ENCODE measurements at places on chromosomes 1 and 21.
A peak's percentile ranks its signal among the peaks of the same experiment; 100 is the strongest.

GRCh38 chr21:44449473-44450363 lies 5.6 kb upstream of the LRRC3 start:
- DNase-seq: no peak

GRCh38 chr1:108570998-108571401 lies 11.1 kb downstream of the EEIG2 start:
- no peak for DNase-seq

DNA sequence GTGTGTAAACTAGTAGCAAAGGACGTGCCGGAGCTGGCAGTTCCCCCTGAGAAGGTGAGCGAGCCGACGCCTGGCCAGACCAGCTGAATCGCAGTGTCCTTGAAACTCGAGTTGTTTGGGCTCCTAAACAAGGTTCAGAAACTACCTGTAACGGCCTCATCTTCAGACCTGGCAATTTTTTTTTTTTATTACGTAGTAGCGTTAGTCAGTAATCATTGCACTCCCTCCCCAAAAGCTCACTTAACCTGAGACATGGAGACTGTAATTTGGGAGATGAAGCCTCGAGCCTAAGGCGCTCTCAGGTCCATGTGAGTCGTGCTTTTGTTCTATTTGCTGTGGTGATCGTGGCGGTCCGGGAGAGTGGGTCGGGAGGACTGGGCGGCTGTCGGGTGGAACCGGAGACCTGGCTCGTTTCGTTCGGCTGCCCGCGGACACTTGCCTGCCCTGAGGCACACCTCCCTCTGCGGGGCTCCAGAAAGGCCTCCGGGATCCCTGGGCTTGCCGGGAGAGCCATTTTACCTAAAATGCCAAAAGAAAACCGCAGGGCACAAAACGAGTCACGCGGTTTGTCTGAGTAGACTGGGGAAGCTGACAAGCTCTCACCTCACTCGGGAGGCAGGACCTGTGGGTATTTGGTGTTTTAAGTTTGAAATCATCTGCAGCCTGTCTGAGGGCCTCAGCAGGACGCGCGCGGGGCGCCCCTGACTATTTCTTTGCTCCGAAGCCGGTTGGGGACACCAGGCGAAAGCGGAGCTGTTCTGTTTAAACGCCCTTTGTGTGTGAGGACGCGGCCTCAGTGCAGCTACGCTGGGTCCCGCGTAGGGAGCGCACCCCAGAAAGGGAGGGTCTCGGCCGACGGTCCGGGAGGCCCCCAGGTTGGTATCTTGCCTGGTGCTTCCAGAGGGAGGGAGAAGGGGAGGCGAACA lies 722 bp downstream of the LHX8 start:
- no peak for DNase-seq

GRCh38 chr1:153572569-153573015 lies 6.9 kb upstream of the S100A2 start:
- DNase-seq: peak; percentile 60

DNA sequence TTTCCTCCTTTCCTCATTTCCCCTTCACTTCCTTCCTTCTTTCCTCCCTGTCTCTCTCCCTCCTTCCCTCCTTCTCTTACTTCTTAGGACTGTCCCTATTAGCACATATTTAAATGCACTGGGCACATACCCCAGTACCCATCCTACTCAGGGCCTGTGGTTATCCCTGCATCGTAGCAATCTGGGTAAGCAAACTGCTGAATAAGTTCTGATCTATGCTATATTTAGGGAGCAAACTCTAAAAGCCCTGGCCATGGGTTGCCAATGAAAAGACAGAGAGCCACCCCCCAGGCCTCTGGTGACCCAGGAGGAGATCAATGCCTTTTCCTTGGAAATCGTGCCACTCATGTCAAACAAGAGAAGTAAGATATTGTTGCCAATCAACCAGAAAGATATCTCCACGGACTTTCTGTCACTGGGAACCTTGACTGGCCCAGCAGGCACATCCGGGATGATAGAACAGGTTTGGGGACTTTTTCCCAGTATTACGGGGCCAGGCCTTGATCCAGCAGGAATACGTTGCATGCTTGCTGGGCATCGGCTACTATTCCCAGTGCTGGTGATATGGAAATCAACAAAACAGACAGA lies 5.4 kb downstream of the FAM3B start:
- DNase-seq: no peak

DNA sequence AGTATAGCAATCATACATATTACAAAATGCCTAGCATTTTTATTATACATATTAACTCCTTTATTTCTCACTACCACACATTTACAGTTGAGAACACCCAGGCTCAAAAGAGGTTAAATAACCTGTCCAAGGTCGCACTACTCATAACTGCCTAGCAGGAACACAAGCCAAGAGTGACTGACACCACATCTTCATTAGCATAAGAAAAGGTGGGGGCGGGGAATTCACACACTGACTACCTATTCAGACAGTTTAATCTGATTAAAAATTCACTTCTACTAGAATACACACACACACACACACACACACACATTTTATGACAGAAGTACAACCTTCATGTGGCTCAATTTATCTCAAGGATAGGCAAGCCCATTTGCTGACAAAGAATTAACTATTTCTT lies 77.8 kb upstream of the CACHD1 start:
- DNase-seq: no peak

- DNase-seq: no peak
Measured at GRCh38 chr1:198890214-198890930, 251.5 kb downstream of the PTPRC start.

DNA sequence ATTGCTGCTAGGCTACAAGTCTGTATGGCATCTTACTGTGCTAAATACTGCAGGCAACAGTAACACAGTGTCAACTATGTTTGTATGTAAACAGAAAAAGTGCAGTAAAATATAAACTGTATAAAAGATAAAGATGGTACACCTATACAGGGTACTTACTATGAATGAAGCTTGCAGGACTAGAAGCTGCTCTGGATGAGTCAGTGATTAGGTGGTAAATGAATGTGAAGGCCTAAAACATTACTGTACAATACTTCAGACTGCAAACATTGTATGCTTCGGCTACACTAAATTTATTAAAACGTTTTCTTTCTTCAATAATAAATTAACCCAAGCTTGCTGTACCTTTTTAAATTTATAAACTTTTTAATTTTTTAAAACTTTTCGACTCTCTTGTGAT lies 97.1 kb downstream of the HLX start:
- no peak for DNase-seq

DNA sequence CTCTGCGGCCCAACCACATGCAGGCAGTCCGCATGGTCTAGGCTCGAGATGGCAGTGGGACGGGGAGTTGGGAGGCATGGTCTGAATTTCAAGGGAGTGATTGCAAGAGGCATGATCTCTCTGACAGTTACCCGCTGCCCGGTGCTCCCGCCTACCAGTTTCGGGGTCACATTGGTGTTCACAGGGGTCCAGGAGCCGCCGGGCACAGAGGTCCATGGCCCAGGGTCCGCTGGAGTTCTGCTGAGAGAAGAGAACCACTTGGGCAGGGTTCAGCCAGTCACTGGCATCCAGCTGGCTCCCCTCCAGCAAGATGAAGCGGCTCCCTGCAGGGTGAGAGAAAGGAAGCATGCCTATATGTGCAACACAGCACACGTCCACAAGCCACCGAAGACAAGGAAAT lies 141.3 kb downstream of the ASTN1 start:
- DNase-seq: no peak

GRCh38 chr1:83006271-83006670 lies 992.7 kb downstream of the TTLL7 start:
- DNase-seq: no peak

DNA sequence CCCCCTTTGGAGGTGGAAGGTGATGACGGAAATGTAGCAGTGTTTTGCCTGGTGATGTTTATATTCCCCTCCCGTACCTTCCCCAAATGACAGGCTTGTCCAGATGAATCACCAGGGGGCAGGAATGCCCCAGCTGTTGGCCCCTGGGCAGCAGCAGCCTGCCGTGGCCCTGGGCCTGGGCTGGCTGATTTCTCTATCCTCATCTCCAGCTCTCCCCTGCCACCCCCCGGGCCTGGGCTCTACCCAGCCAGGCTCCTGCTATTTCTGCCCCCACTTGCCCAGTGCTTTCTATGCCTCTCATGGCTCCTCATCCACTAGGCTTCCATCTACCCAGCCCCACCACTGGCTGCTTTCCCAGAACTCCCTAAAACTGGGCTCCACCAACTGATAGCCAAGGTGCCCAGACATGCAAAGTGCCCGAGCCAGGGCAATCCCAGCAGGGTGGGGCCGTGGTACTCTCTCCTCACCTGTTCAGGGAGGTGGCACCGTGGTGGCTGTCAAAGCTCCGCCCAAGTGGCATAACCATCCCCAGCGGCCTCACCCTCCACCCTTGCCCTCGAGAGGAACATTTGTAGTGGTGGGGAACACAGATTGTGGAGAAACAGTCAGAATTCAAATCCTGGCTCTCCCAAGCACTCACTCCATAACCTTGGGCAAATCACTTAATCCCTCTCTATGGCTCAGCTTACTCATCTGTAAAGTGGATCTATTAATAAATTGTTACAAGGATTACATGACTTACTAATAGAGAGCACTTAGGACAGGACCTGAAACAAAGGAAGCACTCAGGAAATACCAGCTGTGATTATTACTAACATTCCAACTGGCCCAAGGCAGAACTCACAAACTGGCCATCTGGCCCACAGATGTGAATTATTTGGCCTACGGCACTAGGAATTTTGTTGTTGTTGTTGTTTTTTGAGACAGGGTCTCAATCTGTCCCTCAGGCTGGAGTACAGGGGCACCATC lies 12.8 kb upstream of the ECE1 start:
- no peak for DNase-seq

GRCh38 chr1:152657677-152658076 lies 5.5 kb upstream of the LCE2D start:
- no peak for DNase-seq

DNA sequence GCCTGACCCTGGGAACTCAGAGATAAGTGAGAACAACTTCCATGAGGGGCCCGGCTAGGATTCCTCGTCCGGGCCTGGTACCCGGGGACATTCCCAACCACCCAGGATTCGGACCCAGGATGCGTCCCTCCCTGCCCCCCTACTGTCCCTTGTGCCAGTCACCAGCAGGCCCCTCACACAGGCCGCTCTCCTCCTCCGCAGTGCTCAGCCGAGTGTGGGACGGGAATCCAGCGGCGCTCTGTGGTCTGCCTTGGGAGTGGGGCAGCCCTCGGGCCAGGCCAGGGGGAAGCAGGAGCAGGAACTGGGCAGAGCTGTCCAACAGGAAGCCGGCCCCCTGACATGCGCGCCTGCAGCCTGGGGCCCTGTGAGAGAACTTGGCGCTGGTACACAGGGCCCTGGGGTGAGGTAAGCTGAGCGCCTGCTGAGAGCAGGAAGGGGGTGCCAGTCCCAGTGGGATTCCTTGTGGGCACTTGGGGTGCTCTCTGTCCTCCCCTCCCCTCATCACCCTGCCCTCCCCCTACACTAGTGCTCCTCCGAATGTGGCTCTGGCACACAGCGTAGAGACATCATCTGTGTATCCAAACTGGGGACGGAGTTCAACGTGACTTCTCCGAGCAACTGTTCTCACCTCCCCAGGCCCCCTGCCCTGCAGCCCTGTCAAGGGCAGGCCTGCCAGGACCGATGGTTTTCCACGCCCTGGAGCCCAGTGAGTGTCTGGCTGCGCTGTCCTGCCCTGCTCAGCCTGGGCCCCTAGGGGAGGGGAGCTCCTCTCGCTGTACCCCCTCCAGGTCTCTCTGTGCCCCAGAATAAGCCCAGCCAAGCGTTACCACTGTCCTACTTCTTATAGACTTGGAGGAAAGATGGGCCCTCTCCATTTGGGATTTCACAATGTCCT lies 9.8 kb downstream of the ADAMTSL4 start:
- no peak for DNase-seq

- DNase-seq: no peak
Measured at GRCh38 chr1:61081144-61081685, 1.1 kb upstream of the NFIA start.

DNA sequence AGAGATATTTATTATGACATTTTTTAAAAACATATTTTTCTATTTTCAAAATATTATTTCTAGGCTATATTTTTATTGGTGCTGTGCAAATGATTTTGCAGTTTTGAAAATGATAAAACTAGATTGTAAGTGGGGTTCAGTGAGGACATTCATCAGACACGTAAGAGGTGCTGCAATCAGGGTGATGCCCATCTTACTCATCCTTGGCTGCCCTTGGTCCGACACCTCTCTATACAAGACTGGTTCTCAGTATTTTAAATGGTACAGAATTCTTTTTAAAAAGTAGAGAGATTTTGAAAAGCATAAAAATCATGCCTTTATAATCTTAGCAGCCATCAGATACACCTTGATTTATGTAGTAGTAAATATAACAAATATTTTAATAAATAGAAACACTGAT lies 24.0 kb downstream of the HENMT1 start:
- no peak for DNase-seq

DNA sequence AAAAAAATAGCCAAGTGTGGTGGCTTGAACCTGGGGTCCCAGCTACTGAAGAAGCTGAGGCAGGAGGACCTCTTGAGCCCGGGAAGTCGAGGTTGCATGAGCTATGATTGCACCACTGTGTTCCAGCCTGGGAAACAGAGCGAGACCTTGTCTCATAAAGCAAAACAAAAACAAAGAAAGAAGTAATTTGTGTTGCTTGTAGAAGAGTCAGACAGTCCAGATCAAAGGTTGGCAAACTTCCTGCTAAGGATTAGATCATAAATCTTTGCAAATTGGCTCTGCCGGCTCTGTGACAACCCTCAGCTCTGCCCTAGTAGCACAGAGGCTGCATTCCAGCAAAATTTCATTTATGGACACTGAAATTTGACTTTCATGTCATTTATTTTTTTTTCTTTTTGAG lies 19.0 kb upstream of the MFN2 start:
- DNase-seq: no peak

DNA sequence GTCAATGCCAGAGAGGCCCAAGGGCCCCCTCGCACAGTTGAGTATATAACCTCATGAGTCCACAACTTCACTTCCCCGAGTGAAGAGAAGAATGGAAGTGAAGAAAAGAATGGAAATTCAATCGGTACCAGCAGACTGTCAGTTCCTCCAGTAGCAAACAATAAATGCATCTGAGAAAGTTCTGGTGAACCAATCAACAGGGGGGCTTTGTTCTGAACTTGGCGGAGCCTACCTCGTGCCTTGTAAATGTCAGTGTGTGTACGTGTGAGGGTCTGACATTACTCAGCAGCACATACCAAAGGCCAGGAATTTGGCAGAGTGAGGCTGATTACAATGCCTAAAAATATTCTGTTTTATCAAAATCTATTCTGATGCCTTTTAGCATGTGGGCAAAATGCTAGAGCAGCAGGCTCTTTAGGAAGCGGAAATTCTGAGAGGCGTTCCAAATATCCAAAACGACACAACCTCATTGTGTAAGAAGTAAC lies 238.5 kb downstream of the LTN1 start:
- no peak for DNase-seq

DNA sequence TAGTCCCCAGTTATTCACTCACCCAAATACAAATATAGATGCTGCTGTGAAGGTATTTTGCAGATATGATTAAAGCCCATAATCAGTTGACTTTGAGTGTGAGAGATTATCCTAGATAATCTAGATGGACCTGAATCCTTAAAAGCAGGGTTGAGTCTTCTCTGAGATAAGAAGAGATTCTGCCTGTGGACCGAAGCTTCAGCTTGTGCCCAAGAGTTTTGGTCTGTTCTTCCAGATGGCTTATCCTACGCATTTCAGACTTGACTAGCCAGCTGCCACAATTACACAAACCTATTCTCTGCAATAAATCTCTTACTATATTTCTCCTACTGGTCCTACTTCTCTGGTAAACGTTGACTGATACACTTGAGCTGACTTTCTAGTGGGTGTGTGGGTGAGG lies 145.1 kb downstream of the KCNJ6 start:
- DNase-seq: no peak

All from stimulated activated naive CD8-positive, alpha-beta T cell treated with anti-CD3 and anti-CD28 coated beads, Interleukin-15, amount 100 ng/mL, for 72 hours (primary cell).